M059J (cell line): ENCODE measurements at places on chromosomes 4 and X.

DNA sequence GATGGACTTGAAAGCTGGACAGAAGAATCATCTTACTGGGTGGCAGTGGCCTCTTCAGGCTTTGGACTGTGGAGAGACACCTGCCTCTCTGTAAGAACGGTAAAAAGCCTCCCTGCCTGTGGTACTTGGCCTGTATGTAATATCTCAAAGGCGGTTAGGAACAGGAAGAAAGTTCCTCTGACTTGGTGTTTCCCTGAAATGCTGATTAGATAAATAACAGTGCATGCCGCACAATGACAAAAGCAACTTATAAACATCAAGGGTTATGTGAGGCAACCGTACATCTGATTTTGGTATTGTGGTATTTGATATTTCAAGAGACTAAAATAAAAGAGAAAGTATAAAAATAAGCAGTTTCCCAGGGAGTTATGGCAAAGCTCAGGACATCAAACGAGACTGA, 92.4 kb upstream of the SORBS2 start:
- no peak for DNase-seq

DNA sequence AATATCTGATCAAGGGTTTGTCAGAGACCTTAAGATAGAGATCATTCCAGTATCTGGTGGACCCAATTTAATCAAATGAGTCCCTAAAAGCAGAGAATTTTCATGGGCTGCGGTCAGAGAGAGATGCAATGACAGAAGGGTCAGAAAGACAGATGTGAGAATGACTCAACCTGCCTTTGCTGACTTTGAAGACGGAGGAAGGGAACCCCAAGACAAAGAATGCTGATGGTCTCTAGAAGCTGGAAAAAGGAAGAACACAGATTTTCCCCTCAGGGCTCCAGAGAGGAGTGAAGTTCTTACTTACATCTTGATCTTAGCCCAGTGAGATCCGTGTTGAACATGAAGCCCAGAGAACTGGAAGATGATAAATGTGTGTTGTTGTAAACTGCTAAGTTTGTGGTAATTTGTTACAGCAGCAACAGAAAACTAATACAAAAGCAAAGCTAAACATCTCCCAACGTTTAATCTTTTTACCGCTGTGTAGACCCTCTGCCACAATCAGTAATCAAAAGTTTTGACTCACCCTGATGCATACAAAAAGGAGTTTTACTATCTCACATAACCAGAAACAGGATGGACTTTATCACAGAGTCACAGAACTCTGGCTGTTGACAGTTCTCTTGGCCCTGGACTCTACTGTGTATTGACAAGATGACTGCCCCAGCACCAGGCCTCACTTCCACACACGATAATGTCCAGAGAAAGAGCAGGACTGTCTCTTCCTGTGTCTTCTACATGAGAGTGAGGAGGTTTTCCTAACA, 70.2 kb upstream of the MAGEB2 start:
- DNase-seq, result peak; percentile 64

DNA sequence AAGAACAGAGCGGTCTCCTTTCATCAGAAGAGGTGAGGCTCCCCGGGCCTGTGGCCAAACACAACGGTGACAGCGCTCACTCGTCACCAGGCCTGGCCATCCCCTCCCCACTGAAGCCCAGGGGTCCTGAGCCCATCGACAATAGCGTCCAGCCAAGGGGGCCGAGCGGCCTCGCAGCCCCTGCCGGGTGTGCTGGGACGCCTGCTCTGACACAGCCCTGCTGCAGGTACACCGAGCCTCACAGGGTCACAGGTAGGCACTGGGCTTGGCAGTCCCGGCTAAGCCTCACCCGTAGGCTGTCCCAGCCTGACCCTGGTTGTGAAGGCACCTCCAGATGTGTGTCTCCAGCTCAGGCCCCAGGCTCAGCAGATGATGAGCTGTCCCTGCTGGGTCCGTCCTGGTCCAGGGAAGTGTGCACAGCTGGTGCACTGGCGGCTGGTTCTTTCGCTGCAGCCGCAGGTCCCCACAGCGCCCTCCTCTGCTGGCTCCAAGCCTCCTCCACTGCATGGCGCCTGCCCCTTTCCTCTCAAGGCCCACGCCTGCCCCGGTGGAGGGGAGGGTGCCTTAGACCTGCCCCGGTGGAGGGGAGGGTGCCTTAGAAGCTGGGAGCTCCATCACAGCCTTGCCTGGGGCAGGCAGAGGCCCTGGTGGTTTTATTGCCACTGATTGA, 21.5 kb downstream of the UVSSA start:
- no peak for DNase-seq

- no peak for DNase-seq
Measured at GRCh38 chr4:114393295-114394038, 205.1 kb upstream of the UGT8 start.

DNA sequence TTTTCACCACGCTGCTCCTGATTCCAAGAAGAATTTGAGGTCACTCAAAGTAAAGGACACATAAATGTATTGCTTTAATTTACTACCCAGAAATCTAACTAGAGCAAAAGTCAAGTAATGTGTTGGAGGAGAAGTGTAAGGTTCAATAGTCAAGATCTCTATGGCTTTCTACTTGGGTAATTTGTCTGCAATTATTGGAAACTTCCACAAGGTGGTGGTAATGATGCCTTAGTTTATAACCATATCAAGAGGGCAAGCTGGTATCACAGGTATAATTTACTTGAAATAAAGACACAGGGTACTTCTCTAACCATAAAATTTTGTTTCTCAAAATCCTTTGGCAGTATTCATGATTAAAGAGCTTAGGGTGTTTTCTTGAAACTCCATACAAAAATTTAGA, 10.2 kb upstream of the GRIA3 start:
- no peak for DNase-seq

GRCh38 chr4:30208731-30209435, 511.3 kb upstream of the PCDH7 start:
- peak; percentile 73 for DNase-seq
